Stimulated activated CD8-positive, alpha-beta memory T cell treated with anti-CD3 and anti-CD28 coated beads, Interleukin-7, amount 100 ng/mL, for 48 hours (primary cell): ENCODE measurements at places on chromosomes 6 and 20.
A peak's percentile ranks its signal among the peaks of the same experiment; 100 is the strongest.

- DNase-seq, result no peak
Measured at GRCh38 chr6:134438837-134439236, 120.9 kb upstream of the SGK1 start.

- no peak for DNase-seq
Measured at GRCh38 chr6:43011207-43011606, 2.5 kb downstream of the MEA1 start.

- no peak for DNase-seq
Measured at GRCh38 chr6:31340228-31340627, 16.8 kb downstream of the HLA-B start.

GRCh38 chr20:21360705-21361104 lies 36.6 kb downstream of the NKX2-4 start:
- no peak for DNase-seq

- no peak for DNase-seq
Measured at GRCh38 chr6:33925210-33925609, 121.4 kb upstream of the MLN start.

GRCh38 chr6:70131528-70131927 lies 171.4 kb downstream of the COL9A1 start:
- DNase-seq, result no peak

DNA sequence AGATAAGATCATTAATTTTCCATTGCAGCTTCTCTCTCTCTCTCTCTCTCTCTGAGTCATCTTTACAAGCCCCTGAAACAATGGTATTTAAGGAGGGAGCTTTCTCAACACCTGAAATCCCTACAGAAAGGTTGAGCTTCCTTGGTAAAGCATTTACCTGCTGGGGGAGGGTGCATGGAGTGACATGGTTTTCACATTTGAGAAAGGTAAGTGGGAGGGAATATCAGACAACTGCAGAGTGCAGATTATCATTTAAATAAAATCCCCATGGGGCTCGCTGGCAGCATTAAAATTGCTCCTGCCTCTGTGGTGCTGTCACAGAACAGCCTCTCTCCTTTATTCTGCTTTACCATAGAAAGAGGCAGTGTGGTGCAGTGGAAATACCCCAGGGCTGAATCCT lies 10.3 kb upstream of the PDYN start:
- DNase-seq, result no peak

DNA sequence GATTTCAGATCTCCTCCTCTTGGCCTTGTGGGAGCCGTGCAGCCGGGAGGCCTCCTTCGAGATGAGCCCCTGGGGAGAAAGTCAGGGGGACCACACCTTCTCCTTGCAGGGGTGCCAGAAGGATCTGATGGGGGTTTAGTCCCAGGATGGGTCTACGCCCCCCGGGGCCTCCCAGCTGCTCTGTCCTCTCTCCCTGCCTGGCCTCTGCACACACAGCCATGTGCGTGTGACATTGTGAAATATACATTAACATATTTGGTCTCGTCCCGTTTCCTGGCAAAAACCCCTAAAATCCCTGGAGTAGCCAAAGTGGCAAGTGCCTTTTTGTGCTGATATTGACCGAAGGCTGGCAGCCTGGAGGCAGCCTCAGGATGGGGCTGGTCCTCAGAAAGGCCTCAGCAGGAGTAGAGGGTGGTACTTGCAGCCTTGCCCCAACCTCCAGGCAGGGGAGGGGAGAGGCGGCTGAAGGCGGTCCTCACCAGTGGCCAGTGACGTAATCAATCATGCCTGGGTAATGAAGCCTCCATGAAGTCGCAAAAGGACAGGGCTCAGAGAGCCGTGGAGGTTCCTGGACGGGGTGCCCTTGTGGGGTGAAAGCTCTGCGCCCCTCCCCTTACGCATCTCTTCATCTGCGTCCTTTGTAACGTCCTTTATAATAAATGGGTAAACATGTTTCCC lies 5.1 kb upstream of the HELZ2 start:
- no peak for DNase-seq

GRCh38 chr6:118968416-118968815 lies 33.5 kb upstream of the MCM9 start:
- DNase-seq, result no peak

DNA sequence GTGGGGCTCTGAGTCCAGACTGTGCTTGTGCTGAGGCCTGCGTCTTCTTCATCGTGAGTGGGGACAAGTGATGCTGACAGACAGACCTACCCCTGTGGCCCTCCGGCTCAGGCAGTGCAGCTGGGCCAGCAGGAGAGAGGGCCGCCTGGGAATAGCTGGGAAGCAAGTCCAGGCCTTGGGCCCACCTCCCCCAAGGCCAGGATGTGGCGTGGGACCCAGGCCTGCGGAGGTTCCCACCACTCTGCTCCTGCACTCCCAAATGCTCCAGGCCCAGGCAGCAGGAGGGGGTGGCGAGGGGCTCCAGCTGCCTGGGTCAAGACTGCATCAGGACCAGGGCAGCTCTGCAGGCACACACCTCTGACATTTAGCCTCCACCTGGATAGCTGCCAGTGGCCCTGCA lies 38.3 kb downstream of the DAAM2 start:
- no peak for DNase-seq

GRCh38 chr6:149963462-149964307 lies at the start of gene ULBP1:
ULBP1 (plus strand) TSS chr6:149963943; CDS start chr6:149964050, 107 bp downstream.
- peak; percentile 77 for DNase-seq

- no peak for DNase-seq
Measured at GRCh38 chr20:24135781-24136180, 147.2 kb upstream of the GGTLC1 start.

GRCh38 chr6:28948782-28949486 lies 25.1 kb upstream of the TRIM27 start:
- no peak for DNase-seq

DNA sequence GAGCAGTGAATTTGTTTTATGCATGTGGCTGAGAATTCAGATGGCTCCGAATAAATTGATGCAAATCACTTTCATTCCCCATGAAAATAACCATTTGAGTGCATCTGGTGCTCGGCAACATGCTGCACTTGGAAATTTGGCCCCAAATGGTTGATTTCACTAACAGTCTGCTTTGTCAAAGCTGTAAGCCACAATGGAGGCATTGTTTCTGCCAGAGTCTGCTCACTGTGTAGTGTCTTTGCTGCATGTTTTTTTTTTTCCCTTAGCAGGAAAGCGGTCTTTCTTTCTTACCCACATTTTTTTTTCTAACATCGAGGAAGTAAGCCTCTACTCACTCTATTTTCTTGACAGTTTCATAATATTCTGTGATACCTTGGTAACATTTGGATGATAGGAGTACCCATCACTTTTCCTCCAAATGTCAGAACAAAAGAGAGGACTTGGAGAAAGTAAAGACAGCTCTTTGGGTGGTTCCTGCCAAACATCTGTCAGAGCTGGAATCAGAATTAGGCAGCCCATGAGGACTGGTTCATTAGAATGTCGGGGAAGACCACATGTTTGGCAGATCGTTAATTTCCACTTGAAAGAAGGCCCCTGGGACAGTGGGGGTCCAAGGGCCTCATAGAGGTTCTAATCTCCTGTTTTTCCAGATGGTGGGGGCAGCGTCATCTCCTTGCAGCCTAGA lies 149.5 kb downstream of the DOK5 start:
- no peak for DNase-seq

DNA sequence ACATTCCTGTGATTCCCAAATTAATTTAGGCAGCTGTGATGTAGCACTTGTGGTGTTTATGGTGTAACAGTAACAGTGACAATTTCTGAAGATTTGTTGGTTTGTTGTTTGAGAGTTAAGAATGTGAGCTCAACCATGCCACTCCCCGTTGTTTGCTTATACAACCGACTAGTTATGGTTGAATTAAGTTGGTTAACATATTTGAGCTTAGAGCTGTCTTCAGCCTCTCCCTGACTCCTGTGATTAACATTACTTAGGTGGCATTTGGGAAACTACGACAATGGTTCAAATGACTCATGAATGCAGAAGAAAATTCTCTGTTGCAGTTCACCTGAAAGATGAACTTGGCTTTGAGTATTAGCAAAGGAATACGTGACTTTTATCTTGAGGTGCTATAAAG lies 35.9 kb upstream of the PRL start:
- DNase-seq, result no peak

GRCh38 chr6:43180985-43181384 lies 1.0 kb upstream of the CUL9 start:
- no peak for DNase-seq

GRCh38 chr6:10867952-10868351 lies 13.9 kb downstream of the GCM2 start:
- DNase-seq, result no peak

GRCh38 chr20:41415191-41415590 lies 48.6 kb upstream of the EMILIN3 start:
- no peak for DNase-seq

GRCh38 chr6:68082086-68082485 lies 553.0 kb upstream of the ADGRB3 start:
- no peak for DNase-seq

DNA sequence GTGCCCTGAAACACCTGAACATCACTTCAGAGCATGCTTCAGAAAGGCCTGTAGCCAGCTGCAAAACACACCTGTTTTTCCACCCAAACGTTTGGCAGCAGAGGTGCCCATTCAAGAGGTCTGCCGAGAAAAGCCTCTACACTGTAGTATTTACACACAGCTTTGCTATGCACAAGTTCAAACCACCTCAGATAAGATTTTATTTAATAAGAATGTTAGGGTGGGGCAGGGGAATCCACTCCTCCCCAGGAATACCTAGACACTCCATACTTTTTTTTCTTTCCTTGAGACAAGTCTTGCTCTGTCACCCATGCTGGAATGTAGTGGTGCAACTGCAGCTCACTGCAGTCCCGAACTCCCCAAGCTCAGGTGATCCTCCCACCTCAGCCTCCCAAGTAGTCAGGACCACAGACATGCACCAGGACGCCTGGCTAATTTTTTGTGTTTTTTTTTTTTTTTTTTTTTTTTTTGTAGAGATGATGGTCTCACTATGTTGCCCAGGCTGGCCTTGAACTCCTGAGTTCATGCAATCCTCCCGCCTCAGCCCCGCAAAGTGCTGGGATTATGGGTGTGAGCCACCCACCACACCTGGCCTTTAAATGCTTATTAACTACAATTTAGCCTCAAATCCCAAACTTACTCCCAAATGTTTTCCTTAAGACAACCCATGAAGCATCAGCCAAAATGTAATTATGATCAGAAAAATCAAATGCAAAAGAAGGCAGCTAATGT lies 9.7 kb downstream of the MRPL14 start:
- no peak for DNase-seq

DNA sequence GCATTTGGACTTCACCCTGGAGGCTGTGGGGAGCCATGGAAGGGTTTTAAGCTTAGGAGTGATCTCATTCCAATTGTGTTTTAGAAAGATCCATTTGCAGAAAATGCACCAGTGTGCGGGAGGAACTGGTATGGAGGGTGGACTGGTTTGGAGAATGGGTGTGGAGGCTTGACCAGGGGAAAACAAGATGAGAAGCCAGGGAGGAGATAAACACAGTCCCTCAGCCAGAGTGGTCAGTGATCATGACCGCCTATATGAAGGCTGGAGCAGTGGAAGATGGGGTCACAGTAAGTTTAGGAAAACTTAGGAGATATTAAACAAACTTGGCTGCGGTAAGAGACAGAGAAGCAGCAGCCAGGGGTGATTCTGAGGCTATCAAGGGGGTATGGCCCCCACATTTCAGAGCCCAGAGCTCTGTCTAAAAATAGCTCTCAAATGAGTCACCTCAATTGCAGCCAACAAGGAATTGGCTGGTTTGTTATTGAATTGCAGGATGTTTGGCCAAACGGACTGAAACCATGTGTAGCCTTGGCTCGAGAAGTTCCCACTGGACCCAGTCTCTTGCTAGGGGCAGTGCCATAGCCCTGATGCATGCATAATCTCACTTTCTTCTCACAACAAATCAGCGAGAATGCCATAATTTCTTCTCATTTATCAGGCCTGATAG lies 159.9 kb upstream of the TOP1 start:
- DNase-seq, result no peak

DNA sequence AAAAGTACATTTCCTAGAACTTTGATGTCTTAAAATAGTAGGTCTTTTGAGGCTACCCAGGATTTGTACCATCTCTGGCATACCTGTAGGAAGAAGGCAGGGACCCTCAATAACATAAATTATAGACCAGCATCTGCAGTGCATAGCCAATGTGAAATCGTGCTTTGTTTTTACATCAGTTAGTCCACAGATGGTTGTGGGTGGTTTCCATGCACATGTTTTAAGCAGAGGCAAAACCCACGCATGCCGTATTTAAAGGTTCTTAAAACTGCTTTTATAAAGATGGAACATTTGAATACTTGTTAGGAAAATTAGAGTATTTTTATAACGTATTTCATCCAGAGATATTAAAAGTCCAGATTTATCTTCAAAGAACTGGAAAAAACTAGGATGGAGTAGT lies 66.3 kb downstream of the SH3BGRL2 start:
- no peak for DNase-seq

GRCh38 chr6:21186479-21187055 lies 407.0 kb upstream of the SOX4 start:
- DNase-seq, result no peak

DNA sequence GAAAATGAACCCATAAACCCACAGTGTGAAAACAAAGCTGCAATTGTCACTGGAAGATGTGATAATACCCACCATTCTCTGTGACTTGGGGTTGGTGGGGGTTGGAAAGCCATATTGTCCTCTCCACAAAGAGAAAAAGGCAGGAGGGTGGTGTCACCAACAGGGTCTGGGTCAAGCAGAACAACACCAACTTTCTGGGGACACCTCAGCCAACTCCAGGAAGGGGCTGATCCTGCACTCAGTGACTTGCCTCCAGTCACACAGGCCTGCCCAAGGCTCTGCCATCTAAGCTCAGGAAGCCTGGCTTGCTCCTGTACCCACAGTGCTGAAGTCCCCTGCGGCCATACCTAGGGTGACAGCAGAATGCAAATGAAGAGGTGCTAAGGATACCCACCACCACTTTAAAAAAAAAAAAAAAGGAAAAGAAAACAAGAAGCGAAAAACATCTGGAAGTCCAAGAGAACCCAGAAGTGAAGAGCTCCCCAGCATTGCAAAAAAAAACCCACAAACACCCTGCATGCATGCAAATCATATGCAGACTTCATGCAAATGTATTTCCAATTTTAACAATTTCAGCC lies 110.6 kb downstream of the PREX1 start:
- no peak for DNase-seq

DNA sequence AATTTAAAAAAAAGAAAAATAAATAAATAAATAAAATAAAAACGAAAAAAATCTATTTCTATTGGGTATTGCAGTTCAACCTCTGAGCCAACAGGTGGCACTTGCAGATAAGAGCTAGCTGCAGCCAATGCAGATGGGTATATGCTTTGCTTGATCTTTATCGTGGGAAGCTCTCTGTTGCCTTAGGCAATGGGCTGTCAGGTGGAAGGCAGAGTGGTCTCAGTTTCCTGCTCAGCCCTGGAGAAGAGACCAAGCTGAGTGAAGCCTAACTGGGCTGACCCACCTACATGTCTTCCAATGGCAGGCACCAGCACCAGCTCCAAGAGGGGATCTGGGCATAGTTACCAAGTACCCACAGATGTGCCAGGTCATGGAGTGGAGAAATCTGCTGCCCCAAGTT lies 95.0 kb downstream of the AK9 start:
- no peak for DNase-seq

- no peak for DNase-seq
Measured at GRCh38 chr6:46221222-46221793, 50.5 kb upstream of the ENPP5 start.

GRCh38 chr6:41642960-41643898 lies 5.0 kb downstream of the MDFI start:
- no peak for DNase-seq

- no peak for DNase-seq
Measured at GRCh38 chr6:135920689-135921088, 69.2 kb downstream of the PDE7B start.
